ENCODE measurements at places on chromosomes 6 and 20. TPM values are rescaled to one million over a fixed set of nuclear protein-coding genes. Genes with fewer than 3 reads are reported as not detected.

The CLDN20 gene
- not detected for total RNA-seq

DNA sequence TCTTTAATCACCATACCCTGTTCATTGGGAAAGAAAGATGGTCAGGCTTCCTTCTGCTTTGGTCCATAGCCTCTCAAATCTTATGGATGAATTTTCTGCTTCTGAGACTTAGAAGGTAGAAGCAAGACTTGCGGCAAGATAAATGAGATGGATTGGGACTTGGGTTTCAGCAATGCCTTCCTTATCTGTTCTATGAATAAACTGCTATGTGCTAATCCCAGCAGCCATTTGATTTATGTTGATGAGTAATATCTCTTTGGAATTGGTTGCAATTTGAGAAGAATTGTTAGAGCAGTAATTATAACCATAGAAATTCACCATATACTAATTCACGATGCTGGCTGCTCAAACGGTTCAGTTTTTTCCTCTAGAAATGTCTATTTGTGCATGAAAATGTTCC lies 48.3 kb downstream of the TXLNB start:
- peak; percentile 92 for DNase-seq

The SNAI1 gene
- 0.66 TPM for total RNA-seq

GRCh38 chr20:41068806-41069205 lies 40.2 kb downstream of the TOP1 start:
- no peak for DNase-seq

DNA sequence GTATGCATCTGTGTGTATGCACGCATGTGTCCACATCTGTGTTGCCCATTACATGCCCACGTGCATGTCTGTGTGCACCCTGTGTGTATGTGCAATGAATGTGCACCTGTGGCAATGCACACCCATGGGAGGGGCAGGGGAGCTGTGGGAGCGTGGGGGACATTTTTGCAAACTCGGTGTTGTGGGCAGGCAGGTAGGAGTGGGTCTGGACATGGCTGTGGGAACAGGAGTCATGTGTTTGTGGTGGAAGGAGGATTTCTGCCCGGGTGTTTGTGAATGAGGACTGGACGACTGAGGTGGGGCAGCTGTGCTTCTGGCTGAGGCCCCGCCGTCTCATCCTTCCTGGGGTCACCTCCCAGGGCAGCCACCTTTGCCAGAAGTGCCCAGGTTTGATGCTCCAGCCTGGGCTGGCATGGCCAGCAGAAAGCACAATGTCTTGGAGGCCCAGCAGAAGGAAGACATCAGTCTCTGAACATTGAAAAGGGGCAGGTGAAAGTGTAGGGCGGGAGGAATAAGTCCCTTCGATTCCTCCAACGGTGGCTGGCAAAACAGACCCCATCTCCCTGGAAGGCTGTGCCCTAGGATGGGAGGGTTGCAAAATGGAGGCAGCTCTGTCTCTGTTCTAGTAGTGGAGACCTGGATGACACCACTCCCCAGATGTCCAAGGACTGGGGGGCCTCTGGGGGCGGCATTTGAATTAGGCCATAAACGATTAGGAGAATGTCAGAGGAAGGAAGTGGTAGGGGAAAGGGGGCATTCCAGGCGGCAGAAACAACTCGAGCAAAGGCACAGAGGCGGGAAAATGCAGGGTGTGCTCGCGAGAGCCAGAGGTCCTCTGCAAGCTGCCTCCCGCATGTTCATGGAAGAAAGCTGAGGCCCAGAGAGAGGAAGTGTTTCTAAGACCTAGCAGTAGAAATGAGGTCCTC lies 19.1 kb upstream of the ARMC12 start:
- no peak for DNase-seq

The PRDM13 gene
- total RNA-seq = not detected

The ADGRF1 gene
- total RNA-seq = not detected

- no peak for DNase-seq
Observed at GRCh38 chr6:141403827-141404226, 728.9 kb upstream of the GJE1 start.

The C20orf141 gene
- not detected for total RNA-seq

The GGTLC1 gene
- not detected for total RNA-seq

DNA sequence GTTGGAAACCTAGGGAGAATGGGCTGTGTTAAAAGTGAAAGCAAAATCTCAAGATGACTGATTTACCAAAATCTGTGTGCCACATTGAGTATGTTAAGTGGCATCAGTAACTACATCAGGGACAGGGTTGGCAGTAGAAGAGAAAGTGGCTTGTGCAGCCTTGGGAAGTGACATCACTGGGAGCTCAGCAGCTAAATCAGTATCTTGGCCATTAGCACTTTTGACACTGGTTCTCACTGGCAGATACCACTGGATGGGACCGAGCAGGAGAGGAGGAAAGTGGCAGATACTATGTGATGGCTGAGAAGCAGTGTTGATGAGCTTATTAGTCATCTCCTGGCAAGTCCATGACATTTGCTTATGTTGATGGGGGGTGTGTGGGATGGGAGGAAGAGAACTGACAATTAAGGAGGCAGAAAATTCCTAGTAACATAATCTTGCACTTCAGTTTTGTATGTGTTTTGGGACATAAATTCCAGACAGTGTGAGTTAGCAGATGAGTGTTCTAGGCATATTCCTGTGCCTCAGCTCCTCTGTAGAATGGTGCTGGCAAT lies 322.2 kb downstream of the SOX4 start:
- peak; percentile 32 for DNase-seq

DNA sequence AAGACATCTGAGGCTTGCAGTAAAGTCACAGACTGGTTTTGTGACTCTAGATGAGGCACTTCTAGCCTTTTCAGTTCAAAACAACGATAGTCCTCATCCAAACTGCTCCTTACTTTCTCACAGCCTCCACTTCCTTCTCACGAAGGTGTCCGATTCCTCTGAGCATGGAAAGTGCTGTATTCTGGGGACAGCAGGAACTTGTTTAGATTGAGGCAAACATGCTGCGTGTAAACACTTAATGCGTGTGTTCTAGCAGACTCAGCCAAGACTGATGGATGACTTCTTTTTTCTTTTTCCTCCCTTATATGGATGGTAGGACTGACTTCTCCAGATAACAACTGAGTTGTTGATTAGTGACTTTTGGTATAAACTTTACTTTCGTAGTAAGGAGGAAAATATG lies 80.2 kb upstream of the PRDM1 start:
- DNase-seq = peak; percentile 68

The OPRL1 gene
- 2.6 TPM for total RNA-seq

- no peak for DNase-seq
Observed at GRCh38 chr20:6006603-6006949, 47.3 kb downstream of the LRRN4 start.

DNA sequence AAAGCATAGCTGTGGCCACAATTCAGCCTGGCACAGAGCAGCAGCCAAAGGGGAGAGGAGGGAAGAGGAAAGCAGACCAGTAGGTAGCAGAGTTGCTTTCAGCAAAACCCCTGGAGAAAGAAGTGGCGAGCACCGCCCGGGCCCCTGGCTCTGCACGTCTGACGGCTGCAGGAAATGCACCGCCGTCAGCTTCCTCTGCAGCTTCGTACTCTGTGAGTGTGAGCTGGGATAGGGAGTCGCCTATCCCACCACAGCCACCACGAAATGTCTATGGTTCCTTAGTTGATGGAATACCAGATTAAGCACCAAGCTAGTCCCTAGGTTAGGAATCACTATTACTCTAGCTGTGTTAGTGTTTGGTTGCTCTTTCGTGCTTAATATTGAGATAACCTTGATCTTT lies 79.9 kb upstream of the NAA20 start:
- DNase-seq = no peak

DNA sequence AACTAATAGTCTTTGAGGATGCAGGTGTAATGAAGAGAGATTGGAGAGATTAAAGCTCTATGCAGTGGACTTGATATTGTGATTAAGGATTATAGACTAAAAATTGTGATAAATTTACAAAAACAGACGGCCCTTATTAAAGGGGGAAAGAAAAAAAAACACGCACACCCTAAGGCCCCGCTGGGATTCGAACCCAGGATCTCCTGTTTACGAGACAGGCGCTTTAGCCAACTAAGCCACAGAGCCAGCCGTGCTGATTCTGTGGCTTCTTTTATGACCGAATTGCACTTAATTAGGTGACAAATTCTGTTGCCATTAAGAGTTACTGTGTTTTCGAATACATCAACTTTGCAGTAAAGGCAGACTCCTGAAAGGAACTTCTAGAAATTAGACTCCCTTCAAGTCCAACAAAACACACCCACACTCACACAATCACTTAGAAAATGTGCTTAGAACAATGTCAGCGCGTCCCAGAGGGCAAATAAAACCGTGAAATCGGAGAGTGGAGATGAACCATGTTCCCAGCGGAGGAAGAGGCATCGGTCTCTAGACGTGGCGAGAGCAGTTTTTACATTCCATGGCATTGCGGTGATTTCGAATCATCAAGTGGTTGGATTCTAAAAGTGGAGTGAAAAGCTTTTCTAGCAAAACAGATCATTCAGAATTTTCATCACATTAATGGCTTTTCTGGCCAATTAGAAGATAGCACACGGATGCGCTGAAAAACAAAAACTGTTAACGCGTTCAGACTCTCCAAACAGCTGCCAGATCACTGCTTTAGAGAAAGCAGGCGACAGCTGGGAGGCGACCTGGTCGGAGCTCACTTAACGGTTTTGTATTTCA lies 122.6 kb downstream of the GPX5 start:
- peak; percentile 64 for DNase-seq

The DLK2 gene
- under 0.01 TPM for total RNA-seq

GRCh38 chr20:41030531-41031242 lies 2.1 kb downstream of the TOP1 start:
- DNase-seq = peak; percentile 58

- no peak for DNase-seq
Observed at GRCh38 chr6:30150671-30151395, 10.2 kb downstream of the TRIM10 start.

DNA sequence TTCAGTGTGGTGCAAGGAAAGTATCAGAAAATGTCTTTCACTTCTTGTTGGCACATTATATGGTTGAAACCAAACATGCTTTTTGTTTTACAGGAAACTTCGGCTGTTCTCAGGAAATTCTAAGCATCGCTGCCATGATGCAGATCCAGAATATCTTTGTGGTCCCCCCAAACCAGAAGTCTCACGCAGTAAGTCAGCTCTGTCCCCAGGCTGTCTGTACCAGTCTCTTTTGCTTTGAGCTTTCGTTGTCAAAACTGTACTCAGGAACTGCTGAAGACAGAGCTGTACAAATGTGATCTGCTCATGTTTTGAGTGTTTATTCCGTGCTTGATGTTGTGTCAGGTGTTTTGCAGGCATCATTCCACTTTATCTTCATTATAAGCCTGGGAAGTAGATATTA lies 59.6 kb downstream of the DHX35 start:
- DNase-seq = no peak

DNA sequence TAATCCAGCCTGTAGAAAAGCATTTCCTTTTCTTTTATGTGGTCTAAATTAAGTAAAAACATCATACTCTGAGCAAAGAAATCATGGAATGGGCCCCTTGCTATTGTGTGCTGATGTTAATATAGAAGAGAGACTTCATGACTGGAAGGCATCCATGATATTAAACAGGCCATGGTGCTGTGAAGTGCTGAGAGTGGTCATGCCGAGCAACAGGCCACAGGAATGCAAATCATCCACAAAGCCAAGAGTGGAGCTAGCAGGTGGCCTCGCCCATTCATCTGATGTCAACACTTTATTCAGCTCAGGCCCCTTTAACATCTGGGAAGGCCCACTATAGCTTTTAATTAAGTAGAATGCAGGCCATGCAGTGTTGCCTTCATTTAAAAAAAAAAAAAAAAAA lies 115.2 kb upstream of the HMGCLL1 start:
- peak; percentile 76 for DNase-seq

The TMEM151B gene
- total RNA-seq = under 0.01 TPM
